Sigmoid colon (tissue), 7 donors: ENCODE measurements at places on chromosomes 1 and 21. TPM values are rescaled to one million over a fixed set of nuclear protein-coding genes. Genes with fewer than 3 reads are reported as not detected.

HCN3 gene
- polyA plus RNA-seq: 8.6 TPM

RPAP2 gene
- polyA plus RNA-seq: 3.5 TPM

HSD11B1 gene
- polyA plus RNA-seq: not detected

LCE1B gene
- not detected for polyA plus RNA-seq

BCAN gene
- not detected for polyA plus RNA-seq

FAM76A gene
- 3.6 TPM for polyA plus RNA-seq

MAP7D1 gene
- 60.9 TPM for polyA plus RNA-seq

PLA2G4A gene
- polyA plus RNA-seq: 5.0 TPM

LRRN2 gene
- polyA plus RNA-seq: 3.6 TPM

OR2L8 gene
- not detected for polyA plus RNA-seq

RAB7B gene
- 1.2 TPM for polyA plus RNA-seq

LRRC7 gene
- not detected for polyA plus RNA-seq

GRHL3 gene
- 0.63 TPM for polyA plus RNA-seq

PDE4DIP gene
- polyA plus RNA-seq: 25.4 TPM

BRINP3 gene
- polyA plus RNA-seq: 2.4 TPM

PAPPA2 gene
- polyA plus RNA-seq: under 0.01 TPM

JAK1 gene
- 43.8 TPM for polyA plus RNA-seq

PERM1 gene
- 0.16 TPM for polyA plus RNA-seq

LCE2C gene
- polyA plus RNA-seq: not detected

TMEM240 gene
- polyA plus RNA-seq: 4.8 TPM
